ENCODE measurements at places on chromosomes 3 and 15.

GRCh38 chr3:99895703-99896441 is 78.2 kb downstream of the CMSS1 start:
- DNase-seq = no peak

GRCh38 chr15:75348562-75349350 is 1.9 kb downstream of the NEIL1 start:
- DNase-seq = no peak

GRCh38 chr3:52463416-52463815 is 8.0 kb downstream of the NISCH start:
- no peak for DNase-seq

DNA sequence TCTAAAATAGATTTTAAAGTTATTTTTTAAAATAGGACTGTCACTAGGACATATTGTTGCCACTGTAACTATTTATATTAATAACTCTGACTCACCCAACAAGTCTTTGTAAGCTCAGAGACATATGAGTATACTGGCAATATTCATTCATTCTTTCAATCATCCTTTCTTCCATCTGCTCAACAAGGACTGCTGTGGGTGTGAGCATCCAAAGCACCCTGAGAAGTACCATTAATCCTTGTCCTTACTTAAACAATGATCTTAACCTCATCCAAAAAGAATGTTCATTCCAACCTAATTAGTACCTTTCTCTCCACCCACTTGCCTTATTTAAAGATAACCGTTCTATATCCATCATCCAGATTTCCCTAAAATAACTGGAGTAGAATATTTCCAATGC is 94.2 kb upstream of the PPP2R3A start:
- DNase-seq = no peak

GRCh38 chr15:77563623-77564156 is 69.0 kb downstream of the LINGO1 start:
- no peak for DNase-seq

GRCh38 chr15:56040081-56041035 is 46.9 kb upstream of the NEDD4 start:
- DNase-seq = no peak

DNA sequence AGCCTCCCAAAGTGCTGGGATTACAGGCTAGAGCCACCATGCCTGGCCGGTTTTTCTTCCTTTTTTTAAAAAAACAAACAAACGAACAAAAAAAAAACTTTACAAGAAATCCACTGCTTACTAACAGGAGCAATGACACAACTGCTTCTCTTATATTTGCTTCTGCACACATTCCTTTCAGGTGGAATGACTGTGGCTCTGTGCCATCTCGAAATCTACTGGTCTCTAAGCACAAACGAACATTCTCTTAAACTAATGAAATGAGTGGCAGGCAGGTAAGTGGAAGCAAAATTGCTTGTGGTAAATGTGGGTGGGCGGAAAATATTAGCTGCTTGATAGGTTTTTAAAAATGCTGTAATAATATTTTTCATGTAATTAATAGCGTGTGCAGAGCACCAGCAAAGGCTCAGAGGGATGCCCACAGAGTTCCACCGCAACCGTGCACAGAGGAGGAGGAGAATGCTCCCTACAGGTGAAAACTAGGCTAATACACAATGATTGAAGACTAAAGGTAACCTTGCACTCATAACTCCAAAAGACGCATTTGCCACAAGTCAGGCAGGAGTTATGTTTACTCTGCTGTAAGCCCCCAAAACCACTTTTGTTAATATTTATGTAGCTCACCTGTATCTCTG is 77.4 kb downstream of the LSAMP start:
- no peak for DNase-seq

- no peak for DNase-seq
Measured at GRCh38 chr3:24678421-24678865, 183.8 kb upstream of the THRB start.

GRCh38 chr3:176796371-176796770 is 400.9 kb downstream of the TBL1XR1 start:
- no peak for DNase-seq

DNA sequence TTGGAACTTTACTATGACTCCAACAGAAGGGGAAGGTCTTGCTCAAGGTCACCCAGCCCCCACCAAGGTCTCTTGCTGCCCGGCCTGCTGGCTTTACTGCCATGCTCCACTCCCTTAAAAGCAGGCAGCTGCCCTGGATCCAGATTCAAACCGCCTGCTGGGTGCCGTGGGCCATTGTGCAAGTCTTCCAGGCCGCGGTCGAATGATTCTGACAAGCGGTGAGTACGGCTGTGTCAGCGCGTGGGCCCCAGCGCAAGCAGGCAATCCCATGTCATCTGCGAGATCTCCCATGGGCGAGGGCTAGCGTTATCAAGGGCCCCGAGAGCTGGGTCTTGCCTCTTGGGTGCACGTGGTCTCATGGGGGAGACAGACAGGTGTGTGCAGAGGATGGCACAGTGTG is 37.6 kb downstream of the CORO2B start:
- no peak for DNase-seq

DNA sequence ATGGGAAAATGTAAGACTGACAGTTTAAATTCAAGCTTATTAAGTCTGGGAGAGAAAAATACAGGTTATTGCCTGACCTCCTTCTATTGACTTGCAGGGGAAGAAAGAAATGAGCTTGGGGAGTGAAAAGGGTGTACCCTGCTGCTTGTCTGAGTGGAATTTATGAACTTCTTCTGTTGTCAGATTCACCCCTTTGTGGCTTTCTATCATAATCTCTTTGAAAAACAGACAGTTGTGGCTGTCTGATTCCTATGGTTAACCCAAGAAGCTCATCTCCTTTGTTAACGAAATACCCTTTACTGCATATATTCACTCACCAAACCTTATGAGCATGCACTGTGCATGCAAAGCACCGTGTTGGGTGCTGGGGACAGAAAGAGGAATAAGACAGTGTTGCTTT is 22.5 kb downstream of the GPD1L start:
- DNase-seq = no peak

DNA sequence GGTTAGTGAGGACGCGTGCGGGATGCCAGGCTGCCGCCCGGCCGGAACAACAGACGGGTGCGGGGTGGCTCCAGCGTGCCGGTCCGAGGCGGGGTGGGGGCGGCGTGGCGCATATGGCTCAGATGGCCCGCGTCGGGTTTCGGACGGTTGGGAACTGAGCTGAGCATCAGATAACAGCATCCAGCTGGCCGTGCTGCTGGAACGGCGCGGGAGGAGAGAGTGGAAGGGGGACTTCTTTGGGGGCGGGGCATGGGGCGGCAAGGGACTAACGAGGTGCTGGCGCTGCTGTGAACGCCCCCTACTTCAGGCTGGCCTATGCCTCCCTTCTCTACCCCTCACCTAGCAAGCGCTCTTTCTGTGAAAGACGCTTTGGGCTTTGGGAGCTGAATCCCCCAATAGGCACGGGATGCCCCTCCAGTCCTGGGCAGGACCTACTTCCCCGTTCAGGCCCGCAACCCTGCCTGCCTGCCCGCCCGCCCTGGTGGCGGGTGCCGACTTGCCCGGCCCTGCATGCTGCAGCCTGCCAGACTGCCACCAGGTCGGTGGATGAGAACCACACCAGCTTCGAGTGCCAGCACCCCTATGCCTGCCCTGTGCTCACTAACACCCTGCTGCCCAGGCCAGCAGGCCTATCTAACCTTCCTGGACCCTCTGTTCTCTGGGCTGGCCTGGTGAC is 542 bp downstream of the INKA1 start:
- peak; percentile 28 for DNase-seq

GRCh38 chr3:76490064-76490463 is 549.8 kb upstream of the ROBO2 start:
- DNase-seq = no peak

GRCh38 chr3:81005992-81006391 is 755.5 kb downstream of the GBE1 start:
- DNase-seq = no peak

DNA sequence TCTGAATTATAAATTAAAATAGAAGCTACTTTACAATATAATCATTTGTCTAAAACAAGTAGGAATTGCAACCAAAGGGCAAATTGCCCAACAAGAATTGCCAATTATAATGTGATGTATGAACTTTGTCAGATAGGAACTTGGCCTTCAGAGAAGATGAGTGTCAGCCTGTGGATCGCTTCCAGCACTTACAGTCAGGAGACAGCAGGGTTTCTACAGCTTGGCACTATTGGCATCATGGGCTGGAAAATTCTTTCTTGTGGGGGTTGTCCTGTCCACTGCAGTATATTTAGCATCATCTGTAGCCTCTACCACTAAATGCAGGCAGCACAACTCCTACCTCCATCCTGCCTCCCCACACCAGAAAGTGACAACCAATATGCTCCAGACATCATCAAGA is 48.1 kb upstream of the CRBN start:
- DNase-seq = no peak

DNA sequence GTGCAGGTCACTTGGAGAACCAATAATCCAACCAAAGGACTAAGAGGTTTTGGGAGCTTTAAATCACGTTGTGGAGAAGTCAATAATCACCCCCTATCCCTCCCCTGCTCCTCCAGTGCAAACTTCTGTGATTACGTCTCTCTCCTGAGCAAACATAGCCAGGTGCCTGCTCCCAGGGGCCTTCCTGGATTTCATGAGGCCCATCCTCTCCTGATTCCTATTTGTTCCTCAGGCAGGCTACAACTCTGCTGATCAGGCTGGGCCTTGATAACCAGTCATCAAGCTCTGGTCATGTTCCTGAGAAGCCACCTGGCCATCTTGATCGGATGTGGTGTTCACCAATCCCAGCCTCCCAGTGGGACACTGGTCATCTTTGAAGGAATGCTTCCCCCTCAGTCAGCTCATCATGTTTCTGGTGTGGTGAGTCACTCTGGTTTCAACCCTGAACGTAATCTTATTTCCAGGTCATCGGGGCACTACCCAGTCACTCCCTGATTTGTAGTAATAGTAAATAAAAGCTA is 2.9 kb upstream of the ZNF710 start:
- no peak for DNase-seq

- no peak for DNase-seq
Measured at GRCh38 chr15:69722924-69723323, 270.3 kb downstream of the RPLP1 start.

GRCh38 chr15:59867086-59867855 is 136.8 kb upstream of the FOXB1 start:
- no peak for DNase-seq

DNA sequence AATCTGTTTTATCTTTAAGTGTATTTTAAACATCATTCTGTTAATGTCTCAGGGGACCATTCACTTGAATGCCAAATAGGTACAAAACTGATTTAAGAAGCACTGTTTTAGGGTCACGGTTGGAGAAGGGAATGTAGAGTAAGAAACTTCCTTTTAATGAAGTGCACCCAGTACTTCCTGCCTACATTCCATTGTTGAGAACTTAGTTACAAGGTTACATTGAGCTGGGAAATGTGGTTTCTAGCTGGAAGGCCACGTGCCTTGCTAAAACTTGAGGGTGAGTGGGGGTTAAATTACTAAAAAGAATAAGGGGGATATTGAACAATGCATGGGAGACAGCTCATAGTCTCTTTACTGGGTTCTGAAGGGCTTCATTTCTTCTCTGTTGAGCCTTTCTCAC is 78.3 kb upstream of the TBC1D5 start:
- no peak for DNase-seq

- no peak for DNase-seq
Measured at GRCh38 chr3:118472586-118472985, 562.1 kb downstream of the IGSF11 start.

DNA sequence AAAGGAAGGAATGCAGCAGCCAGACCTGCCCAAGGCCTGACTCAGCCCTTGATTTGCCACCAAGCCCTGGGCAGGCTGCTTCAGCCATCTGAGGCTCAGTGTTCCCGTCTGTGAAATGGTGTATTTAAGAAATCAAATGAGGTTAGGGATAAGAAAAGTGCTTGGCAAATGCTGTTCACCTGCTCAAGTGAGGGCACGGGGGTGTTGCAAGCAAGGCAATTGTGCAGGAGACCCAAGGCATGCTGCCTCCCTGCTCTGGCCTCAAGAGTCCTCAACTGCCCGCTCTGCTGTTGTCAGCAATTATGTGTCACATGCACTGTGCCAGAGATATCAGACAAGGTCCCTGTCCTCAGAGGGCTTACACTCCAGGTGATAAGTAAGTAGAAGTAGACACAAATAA is 101.8 kb downstream of the TPRA1 start:
- DNase-seq = no peak

DNA sequence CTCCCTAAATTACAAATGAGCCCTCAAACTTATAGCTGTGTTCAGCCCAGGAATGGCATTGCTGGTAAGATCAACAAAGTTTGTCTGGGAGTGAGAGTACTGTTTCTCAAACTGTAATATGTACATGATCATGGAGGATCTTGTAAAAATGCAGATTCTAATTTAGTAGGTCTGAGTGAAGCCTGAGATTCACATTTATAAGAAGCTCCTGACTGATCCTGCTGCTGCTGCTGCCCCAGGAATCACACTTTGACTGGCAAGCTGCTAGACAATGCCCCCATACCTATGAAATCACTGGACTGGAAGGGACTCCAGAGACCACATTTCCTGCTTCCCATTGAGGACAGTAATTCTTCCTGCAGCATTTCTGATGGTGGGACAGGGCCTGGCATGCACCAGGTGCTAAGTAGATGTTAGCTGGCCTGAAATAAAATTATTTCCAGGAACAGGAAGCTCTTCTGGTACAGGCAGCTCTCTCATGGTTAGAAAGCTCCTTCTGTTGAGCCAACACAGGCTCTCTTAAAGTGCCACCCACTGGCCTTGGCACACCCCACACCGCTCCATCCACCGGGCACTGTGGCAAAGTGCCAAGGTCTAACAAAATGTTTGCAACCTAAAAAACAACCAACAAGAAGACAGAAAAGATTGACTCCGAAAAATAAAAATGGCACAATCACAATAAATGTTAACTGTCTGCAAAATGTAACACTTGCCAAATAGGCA is 36.7 kb upstream of the ZNF710 start:
- DNase-seq = no peak

DNA sequence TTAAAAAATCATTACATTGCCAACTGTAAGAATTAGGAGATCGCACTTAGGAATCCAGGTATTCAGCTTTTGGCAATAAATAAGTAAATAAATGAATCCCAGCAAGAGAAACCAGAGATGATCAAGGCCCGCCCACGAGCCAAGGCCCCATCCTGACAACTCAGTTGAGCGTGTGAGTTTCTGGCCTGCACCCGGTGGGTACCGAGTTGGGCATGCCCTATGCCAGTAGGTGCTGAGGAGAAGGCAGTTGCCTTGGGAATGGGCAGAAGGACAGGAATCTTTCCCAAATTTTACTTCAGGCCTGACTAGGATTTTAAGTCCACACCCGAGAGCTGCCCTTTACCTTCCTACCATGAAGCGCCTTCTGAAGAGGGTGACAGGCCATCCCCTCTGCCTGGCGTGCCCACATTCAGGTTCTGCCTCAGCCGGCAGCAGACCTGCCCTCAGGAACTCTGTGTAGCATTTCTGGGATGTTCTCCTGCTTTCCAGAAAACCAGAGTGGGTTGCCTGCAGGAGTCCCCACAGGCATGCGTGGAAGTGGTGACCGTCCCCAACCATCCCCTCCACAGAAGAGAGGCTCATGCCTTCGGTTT is 99.3 kb upstream of the ALDH1A3 start:
- DNase-seq = no peak

DNA sequence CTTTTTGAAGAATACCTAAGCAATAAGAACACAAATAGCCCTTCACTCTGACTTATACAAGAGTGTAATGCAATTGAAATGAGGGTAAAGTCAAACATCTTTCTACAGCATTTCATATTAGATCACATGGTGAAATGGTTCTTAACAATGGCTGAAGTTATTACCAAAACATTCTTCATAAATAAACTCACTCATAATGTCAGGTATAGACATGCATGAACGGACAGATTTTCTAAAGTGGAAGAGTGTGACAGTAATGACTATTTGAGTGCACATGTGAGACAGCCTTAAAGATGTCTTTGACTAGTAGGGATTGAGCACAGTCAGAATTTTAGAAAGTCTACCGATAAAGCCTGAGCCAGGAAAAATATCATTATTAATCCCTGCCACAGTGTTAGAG is 471.0 kb downstream of the ZPLD1 start:
- DNase-seq = no peak

All from MM.1S (cell line).